ENCODE measurements at places on chromosomes 3 and 15. TPM values are rescaled to one million over a fixed set of nuclear protein-coding genes. Genes with fewer than 3 reads are reported as not detected.

Gene SMCO1
- not detected for total RNA-seq

Gene ABHD5
- total RNA-seq: 15.1 TPM

Gene PARP9
- total RNA-seq: 74.1 TPM

Gene OSTN
- not detected for total RNA-seq

Gene DZIP3
- total RNA-seq: 12.9 TPM

Gene GOLGA6L9
- 5.2 TPM for total RNA-seq

Gene OR4F15
- total RNA-seq: not detected

Gene XIRP1
- 1.1 TPM for total RNA-seq

Gene SKOR1
- total RNA-seq: not detected

Gene TMC3
- total RNA-seq: 0.22 TPM

Gene FOXL2NB
- 5.2 TPM for total RNA-seq

Gene DAPK2
- 0.60 TPM for total RNA-seq

Gene AADACL2
- not detected for total RNA-seq

Gene POMGNT2
- total RNA-seq: 13.7 TPM

Gene ARID3B
- total RNA-seq: 18.5 TPM

Gene TAGLN3
- total RNA-seq: 7.9 TPM

Gene MB21D2
- 11.0 TPM for total RNA-seq

Gene PARP16
- 4.7 TPM for total RNA-seq

Gene ADIPOQ
- not detected for total RNA-seq

Gene LPP
- total RNA-seq: 193 TPM

Gene SAMD7
- total RNA-seq: not detected

Gene C2CD4A
- not detected for total RNA-seq

Gene RTP3
- total RNA-seq: not detected

Gene NOX5
- 0.09 TPM for total RNA-seq

Gene CD200R1
- 0.67 TPM for total RNA-seq

Gene KBTBD13
- not detected for total RNA-seq

Gene CHSY1
- total RNA-seq: 42.2 TPM

Gene MKRN2OS
- 0.25 TPM for total RNA-seq

Gene SLC12A1
- not detected for total RNA-seq

Gene C3orf22
- total RNA-seq: not detected

Gene POC1A
- total RNA-seq: 3.1 TPM

Gene ALG1L2
- 0.41 TPM for total RNA-seq

Gene MAPKAPK3
- total RNA-seq: 23.4 TPM

Gene CACNA1D
- 0.41 TPM for total RNA-seq

Gene P3H2
- total RNA-seq: 46.9 TPM

Gene TOP2B
- 91.4 TPM for total RNA-seq

Gene GPR62
- total RNA-seq: not detected
